Esophagus squamous epithelium (tissue), 5 donors: ENCODE measurements at places on chromosomes 5 and 9.

DNA sequence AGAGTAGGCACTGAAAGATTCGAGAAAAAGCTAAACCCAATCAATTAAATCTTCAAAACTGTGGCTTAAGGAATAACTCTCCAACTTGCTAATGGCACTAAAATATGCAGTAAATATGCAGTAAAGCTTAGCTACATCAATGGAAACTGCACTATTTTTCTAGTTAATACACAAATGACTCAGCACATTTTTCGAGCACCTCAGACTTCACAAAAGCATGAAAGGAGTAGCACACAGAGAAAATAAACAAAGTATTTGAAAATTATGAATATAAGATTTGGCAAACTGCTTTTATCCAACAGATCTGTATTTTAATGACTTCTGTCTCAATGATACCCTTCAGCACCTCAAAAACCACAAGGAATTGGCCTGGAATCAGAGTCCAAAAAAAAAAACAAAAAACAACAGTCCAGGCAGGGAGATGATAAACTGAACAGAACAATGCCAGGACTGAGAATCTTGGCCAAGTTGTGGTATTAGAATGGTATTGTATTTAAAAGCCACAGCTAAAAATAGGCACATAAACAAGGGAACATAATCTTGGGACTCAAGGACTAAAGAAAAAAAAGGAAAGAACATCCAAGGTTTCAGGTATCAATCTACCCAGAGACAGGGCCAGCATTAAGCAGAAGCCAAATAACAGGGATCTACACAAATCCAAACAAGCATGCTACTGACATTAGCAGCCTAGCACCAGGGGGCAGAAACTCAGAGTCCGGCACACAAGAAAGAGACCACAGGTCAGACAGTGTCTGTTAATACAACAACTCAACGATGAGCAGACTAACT lies 21.4 kb downstream of the TMEM245 start:
- DNase-seq, result no peak

GRCh38 chr5:100270023-100270771 lies 265.0 kb upstream of the FAM174A start:
- no peak for DNase-seq

GRCh38 chr9:28031521-28032267 lies 458.4 kb upstream of the C9orf72 start:
- no peak for DNase-seq

DNA sequence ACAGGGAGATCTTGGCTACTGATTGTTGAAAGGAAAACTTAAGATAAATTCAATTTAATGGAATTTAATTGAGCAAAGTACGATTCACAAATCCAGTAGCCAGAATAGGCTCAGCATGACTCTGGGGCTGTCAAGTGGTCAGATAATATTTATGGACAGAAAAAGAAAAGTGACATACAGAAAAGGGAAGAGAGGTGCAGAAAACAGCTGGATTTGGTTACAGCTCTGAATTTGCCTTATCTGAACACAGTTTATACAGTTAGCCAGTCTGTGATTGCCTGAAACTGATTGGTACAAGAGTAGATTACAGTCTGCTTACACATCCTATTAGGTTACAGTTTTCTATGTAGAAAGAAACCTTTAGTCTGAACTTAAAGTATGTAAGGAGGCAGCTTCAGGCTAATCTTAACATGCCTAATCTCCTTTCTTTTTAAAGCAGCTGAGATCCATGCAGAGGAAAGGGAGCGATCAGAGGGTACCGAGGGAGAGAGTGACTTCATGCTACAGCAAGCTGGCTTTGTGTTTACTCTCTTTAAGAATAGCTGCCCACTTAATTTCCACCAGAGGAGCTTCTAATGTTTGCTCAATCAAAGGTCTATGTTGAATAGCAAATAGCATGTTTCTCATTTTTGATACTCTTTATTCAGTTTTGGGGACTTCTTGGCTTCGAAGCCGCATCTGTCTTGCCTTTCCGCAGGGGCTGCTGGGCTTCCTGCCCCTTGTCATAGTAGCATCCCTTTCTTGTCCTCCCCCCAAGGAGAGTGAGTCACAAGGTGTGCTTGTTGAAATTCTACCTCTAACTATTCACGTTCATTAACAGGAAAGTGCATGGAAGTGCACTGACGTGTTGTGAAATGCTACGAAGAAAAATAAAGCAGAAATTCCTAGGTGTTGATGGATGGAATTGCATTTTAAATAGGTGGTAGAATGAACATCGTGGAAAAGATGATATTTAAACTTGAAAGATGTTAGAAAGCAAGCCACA lies 761.2 kb downstream of the TAF11L14 start:
- no peak for DNase-seq

DNA sequence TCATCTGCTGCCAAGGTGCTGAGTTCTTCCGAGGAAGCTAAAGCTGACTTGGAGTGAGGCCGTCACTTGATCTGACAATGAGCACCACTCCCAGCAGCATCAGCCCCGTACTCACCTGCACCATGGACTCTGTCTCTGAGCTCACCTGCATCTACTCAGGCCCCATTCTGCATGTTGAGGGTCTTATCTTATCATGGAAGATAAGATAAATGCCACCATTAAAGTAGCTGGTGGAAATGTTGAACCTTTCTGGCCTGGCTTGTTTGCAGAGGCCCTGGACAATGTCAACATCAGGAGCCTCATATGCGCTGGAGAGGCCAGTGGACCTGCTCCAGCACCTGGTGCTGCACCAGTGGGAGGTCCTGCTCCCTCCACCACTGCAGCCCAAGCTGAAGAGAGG lies 35.0 kb upstream of the HMGCS1 start:
- DNase-seq, result no peak

DNA sequence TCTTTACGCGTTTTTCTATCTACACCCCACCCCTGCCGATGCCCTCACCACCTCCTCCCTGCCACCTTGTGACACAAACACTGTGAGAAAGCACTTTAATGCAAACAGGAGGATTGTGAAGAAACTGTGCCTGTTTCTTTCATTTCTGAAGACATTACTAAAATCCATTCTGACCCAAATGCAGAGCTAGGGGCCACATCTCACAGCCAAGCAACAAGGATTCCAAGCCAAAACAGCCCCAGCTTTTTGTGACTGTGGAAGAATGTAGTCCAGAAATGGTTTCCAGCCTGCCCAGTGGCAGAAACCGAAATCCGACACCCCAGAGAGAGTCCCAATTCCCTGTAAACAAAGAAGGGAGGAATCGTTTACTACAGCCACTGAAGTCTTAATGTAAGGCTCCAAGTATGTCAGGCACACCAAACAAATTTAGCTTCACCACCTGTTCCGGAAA lies 190.9 kb downstream of the TTC39B start:
- no peak for DNase-seq

DNA sequence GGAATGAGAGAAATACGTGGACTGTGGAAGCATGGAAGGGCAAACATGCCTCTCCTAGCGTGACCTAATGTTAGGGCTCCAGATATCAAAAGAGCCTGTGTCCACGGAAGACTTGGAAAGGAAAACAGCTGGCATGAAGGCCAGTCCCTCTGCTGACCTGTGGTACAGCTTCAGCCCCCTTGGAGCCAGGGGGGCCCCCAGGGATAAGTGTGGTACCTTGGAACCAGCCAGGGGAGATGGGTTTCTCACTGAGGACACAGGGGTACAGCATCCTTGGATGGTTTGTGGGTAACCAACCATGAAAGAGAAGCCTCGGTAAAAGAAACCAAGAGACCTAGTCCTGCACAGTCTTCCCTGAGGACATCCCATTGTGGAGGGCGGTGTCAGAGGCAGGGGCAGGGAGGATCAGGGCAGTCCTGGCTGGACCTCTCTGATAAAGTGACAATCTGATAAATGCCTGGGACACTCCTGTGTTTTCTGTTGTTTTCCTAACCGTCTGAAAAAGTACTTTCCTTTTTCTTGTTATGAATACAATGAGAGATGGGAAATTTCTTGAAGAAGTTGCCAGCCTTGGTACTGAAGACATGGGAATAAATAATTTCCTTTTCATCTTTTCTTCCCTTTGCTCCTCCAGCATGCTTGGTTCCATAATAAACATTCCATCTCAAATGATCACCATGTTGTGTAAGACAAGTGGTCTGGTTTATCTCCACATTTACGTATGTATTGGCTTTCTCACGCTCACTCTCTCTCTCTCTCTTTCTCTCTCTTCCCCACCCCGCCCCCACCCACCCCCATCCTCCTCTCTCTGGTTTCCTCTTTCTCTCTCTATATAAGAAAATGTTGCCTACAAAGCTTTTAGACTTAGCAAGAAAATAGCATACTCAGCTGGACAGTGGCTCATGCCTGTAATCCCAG lies 102.1 kb downstream of the SUSD1 start:
- no peak for DNase-seq

DNA sequence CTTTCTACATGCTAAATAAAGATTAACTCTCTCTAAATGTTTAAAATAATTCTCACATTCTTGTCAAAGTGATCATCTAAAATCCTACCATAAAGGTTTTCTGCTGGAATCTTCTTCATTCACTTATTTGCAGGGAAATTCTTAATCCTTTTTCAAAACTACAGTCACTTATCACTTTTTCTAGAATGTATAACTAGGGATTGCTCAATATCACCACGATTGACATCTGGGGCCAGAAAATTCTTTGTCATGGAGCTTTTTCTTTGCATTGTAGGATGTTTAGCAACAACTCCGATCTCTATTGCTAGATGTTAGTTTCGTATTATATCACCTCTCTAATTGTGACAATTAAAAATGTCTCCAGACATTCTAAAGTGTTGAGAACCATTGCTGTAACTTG lies 344.9 kb upstream of the PIK3R1 start:
- no peak for DNase-seq

GRCh38 chr5:104800440-104801048 lies 1238.0 kb upstream of the NUDT12 start:
- DNase-seq, result no peak
